ENCODE measurements at places on chromosomes 1 and 21. TPM values are rescaled to one million over a fixed set of nuclear protein-coding genes. Genes with fewer than 3 reads are reported as not detected.

Gene ADGRB2
- 5.6 TPM for total RNA-seq

Gene TRIM46
- total RNA-seq: 2.9 TPM

Gene DISP1
- total RNA-seq: 1.7 TPM

Gene BATF3
- total RNA-seq: 24.8 TPM

Gene PKP1
- 0.08 TPM for total RNA-seq

Gene TMCC2
- 1.5 TPM for total RNA-seq

Data from A549 treated with dexamethasone at 1 μM for 4 hours (cell line).